ENCODE measurements at places on chromosomes 4 and X.

GRCh38 chr4:8770518-8771257 is 101.0 kb downstream of the HMX1 start:
- DNase-seq: peak; percentile 40

- no peak for DNase-seq
These were observed 45.1 kb upstream of the FGF2 start for GRCh38 chr4:122781486-122781885.

DNA sequence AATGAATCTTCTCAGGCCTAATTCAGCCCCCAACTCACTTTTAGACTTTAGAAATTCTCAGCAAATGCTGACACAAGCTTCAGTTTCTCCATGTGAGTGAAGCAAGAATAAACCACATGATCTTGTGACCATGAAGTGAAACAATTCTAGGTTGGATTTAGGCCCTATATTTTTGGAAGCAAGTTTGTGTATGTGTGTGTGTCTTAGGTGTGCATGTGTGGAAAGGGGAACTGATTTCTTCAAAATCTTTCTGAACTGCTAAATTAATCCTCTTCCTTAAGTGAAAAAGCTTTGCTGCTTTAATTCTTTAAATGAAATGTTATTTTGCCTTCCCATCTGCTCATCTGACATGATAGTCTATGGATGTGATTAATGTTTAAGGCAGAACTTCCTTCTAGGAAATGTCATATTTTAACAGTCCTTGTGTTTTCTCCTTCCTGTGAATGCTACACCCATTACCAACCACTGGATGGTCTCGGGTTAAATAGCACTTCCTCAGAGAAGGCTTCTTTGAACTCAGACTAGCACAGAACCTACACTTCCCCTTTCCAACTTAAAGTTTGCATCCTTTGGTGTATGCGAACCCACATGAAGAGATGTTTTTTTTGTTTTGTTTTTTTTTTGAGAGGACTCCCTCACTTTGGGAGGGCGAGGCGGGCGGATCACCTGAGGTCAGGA is 1.2 kb upstream of the TMEM144 start:
- peak; percentile 41 for DNase-seq

DNA sequence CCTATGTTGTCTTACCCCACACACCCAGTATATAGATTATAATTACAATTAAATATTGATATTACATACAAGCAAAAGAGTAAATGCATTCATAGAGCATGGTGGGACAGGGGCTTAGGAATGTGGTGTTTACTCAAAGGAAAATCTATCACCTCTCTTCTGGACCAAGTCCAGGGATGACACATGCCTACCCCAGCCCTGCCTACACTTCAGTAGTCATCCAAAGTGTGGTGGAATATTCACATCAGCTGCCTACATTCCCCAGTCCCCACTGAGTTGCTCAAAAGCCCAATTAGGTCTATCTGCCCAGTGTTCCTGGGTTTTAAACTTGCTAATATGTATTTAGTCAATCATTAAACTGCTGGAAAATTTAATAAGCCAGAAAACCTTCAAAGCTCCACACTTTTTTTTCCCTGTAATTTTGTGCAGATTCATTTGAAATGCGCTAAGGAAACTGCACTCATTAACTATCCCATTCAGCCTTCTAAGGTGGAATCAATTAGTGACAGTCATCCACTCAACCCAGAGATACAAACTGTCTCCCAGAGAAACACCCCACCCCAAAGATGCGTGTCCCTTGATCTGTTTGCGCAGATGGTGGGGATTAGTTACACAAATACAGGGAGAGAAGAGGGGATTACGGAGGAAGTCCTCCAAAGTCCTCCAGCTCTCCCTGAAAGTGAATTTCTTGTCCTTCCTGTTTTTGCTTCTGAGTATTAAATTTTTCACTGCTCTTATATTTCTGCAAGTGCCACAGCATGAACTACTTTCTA is 91.7 kb upstream of the KDR start:
- DNase-seq: no peak

- DNase-seq: no peak
These were observed 58.3 kb downstream of the ZFX start for GRCh38 chrX:24207826-24208225.

- no peak for DNase-seq
These were observed at the start of gene IL9R for GRCh38 chrX:155997436-155997835. Gene IL9R, plus strand, starts transcription at chrX:155997696. Its CDS starts 64 bp downstream, at chrX:155997760.

DNA sequence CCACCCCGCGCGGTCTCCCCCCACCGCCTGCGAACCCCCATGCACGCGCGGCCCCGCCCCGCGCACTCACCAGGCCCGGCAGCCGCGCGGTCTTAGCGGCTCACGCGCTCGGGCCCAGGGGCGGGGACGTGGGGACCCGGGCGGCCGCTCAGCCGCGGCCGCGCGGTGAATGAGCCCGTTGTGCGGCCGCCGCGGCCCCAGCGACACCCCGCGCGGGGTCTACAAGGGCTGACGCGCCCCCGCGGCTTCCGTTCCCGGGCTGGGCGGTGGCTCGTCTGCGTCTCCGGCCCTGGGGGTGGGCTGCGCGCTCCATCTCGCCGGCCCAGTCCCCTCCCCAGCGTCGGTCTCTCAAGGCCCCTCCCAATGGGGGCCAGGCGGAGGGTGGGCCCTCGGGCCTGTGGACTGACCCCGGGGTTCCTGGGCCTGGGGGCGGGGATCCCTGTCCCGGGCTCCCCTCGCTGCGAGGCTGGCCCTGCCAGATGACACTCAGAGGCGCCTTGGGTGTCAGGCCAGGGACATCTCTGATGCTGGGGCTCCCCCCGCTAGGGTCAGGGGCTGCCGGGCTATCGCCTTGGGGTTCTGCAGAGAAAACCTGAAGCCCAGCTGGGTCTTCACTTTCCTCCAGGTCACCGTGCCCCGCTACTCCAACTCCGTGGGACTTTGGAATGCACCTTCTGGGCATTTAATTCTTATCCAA is 4.3 kb upstream of the SLC26A1 start:
- DNase-seq: no peak

- no peak for DNase-seq
These were observed 13.5 kb downstream of the TTC29 start for GRCh38 chr4:146932116-146932515.

- DNase-seq: no peak
These were observed 100.2 kb upstream of the CXCL13 start for GRCh38 chr4:77505275-77505957.

GRCh38 chr4:154634058-154634457 is 21.6 kb upstream of the FGG start:
- no peak for DNase-seq

DNA sequence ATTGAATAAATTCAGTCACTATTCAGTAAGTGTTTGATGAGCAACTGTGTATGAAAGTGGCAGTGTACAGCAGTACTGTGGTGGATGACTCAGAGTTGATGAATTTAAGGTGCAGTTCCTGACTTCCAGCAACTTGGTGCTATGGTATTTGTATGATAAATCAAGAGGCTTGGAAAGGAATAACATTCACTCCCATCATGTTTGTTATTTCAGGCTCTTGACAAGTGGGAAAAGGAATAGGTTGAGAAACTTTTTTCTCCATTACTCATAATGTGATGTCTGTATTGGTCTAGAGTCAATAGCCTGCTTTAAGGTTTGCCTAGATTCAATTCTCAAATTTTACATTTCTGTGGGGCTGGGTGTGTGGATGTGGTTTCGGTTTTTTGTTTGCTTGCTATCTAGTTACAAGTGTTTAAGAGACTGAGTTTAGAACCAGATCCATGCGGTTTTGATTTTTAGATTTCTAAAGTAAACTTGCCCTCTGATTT is 35.1 kb upstream of the CYP2U1 start:
- DNase-seq: no peak

DNA sequence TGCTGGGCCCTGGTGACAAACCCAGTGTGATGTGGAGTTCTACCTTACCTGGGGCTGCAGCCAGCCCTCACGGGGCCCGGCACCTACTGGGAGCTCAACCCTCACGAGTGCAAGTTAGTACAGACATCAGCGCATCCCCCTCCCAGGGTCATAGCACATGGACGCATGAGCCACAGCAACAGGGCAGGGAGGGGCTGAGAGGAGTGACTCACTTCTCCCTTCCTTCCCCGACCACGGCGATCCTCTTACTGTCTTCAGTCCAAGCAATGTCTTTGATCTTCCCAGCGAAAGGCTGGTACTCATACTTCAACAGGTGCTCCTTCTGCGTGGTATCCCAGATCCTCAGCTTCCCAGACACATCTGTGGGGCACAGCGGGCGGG is 17.8 kb downstream of the WDR1 start:
- no peak for DNase-seq

DNA sequence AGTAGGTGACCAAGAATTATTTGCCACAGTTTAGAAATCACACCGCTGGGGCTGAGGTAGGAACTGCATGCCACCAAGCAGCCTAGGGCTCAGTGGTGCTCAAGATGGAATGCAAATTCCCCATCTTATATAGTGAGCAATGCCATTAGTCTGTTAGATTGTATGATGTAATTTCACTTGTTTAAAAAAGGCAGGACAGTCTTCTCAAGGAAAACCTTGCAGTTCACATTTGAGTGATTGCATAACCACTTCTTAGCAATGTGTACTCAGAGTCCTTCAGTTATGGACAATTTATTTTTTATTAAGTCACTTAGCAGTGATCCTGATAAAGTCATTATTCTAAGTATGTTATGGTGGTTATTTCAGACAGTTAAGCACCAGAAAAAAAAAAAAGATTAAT is 142.9 kb upstream of the SFRP2 start:
- no peak for DNase-seq

- no peak for DNase-seq
These were observed 124.5 kb downstream of the PDLIM5 start for GRCh38 chr4:94576210-94576609.

Data from spleen (tissue), 13 donors.